Kidney epithelial cell (primary cell): ENCODE measurements at places on chromosomes 12 and 14. TPM values are rescaled to one million over a fixed set of nuclear protein-coding genes. Genes with fewer than 3 reads are reported as not detected.

DNA sequence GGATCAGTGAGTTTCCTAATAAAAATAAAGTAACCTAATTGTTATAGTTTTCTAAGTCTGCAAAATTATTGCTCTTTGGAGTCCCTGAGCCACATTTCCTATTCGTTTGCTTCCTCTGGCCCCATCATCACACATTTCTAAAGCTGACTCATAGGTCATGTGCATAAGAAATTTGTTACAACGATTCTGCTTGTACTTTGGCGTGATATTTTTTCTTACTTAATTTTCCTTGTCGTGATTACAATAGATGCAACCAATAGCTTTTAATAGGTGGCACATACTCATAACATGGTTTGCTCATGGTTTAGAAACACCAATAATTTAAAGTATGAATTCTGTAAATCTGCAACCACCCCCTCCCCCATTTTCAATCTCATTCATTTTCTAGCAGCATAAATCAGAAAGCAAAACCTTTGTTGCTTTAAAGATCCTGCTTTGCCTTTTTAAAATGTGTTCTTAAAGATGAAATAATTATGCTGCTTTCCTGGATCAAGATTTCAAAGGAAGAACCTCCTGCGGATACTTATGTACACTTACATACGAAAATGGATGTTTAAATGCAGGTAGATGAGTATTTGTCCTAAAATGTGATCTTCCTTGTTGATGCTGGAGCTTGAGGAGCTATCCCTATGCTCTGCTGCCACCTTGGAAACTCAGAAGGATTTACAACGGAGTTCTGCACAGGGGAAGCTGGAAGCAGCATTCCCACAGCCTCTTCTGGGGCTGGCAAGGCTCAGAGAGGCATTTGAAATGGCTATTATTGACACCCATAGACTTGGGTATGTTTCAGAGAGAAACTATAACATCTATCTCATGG, 1.7 kb upstream of the FLRT2 start:
- DNase-seq = peak; percentile 62

LUM gene
- total RNA-seq = 0.67 and 1.5 TPM in 2 replicates

DNA sequence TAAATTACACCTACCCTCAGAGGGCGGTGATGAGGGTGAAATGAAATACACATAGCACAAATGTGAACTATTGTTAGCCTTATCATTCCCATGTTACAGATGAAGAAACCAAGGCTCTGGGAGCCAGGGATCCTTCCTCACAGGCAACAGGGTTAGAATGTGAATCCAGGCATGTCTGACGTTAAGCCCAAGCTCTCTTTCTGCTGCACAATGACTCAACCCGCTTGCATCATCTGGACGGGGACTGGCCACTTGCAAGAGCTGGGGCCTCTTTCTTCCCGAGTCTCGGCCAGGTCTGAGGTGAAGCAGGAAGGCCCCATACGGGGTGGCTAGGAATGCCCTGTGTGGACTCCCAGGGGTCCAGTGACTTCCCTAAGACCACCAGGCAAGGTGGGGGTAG, 105.2 kb downstream of the RBM19 start:
- peak; percentile 62 for DNase-seq

SERPINA1 gene
- 18.1 and 23.2 TPM in 2 replicates for total RNA-seq

DNA sequence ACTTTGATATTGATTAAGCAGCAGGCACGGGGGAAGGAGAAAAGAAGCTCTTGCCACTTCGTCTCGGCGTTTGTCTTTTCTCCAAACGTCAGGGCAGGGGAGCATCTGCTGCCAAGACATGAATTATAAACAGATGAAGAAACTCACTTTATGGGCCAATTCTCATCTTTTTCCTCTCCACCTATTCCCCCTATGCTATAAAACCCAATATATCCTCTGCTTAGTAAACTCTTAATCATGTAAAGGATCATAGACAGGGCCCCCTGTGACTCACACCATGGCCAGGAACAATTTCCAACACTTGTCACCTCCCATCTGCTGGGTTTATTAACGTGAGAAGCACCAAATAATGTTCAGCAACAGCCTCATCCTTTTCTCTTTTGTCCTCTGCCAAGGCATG, 1092.1 kb upstream of the TMEM132C start:
- no peak for DNase-seq

GRCh38 chr12:53939141-53940108, 794 bp downstream of the HOXC13 start:
- no peak for DNase-seq

RHOJ gene
- total RNA-seq = 0.21 and 0.54 TPM in 2 replicates

SPX gene
- total RNA-seq = 7.5 and 9.4 TPM in 2 replicates

DNA sequence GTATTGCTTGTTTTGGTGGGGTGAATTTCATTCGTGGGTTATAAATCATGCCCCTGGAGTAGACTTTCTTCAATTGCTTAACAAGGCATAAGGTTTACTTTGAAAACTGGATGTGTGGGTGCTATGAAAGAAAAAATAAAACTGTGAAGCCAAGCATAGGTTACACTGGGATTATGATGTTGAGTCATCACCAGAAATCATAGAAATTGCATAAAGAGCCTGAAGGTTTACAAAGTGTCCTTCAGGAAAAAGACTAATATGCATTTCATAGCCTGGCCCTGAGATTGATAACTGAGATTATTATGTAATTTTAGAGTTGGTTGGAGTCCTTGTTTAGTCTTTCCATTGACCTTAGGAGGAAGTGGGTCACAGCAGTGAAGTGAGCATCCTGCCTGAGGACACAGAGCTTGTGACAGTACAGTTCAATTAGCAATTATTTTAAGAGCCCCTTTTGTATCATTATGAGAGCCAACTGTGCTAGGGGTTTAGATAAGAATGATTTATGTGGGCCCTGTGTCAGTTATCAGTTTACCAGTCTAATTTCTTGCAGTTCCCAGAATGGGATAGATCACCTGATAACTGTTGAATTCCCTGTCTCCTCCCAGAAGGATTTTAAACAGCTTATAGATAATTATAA, 13.6 kb downstream of the LRRK2 start:
- DNase-seq = no peak

RDH12 gene
- 0.34 TPM in 1 of 2 replicates, not detected in the other for total RNA-seq

WNT5B gene
- 26.4 and 28.5 TPM in 2 replicates for total RNA-seq

DNA sequence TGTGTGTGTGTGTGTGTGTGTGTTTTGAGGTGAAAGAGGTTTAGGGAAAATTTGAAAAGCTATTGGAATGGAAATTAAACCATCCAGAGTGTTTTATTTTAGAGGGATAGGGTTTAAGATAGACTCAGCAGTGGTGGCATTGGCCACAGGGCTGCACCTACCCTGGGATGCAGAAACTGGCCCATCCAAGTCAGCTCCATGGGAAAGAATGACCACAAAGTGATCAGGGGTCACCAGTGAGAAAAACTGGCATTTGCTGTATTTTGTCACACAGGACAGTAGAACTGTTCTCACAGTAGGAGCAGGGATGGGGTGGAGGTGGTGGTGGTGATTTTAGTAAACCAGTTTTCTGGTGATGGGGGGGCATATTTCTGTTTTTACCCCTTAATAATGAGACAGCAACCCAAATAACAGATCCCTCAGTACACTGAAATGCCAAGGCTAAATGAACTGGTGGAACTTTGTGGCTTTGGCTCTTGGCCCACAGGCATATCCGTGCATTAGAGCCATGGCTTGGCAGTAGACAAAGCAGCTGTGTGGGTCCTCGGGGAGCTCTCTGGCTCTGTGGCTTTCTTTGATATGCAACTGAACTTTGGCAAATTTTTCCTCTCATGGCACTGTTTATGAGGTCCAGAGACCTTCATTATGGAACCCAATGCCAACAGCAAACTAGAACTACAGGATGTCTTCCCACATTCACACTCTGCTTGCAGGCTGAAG, 348.3 kb downstream of the ZFP36L1 start:
- no peak for DNase-seq

DNA sequence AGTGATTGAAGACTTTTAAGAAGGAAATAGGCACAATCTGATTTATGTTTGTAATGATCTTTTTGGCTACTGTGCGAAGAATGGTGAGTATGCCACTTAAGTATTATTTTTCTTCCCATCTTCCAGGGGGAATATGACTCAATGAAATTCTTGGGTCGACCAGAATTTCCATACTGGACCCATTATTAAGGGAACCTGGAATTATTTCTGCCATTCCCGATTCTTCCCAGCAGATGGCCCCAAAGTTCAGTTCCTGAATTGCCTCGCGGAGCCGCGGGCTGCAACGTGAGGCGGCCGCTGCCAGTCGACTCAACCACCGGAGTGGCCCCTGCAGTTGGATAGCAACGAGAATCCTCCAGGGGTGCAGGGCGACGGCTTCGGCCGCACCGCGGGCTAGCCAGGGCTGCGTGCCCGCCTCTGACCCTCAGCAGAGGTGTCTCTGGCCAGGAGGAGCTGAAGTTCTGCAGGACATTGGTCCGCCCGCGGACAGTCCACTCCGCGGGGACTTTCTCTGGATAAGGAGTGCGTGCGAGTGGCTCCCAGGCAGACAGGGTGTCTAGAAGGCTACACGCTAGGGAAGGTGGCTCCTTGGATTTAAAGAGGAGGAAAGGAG, 628 bp upstream of the TSHR start:
- DNase-seq = no peak

FAM161B gene
- 4.8 and 5.5 TPM in 2 replicates for total RNA-seq

DNA sequence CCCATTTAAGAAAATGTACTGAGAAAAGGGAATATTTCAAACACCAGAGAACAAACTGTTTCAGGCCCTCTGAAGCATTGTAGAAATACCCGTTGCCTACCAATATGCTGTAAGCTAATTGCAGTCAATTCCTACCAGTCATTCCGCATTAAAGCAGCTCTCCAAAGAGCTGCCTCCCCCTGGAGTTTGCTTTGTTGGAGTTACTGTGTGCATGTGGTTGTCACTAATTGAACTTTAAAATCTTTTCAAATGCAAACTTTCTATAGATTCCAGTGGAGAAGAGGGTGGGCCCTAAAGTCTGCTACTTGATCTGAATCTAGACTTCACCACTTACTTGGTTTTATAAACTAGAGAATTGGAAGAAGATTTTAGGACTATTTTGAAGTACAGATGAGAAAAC, 112.7 kb downstream of the PLXNC1 start:
- no peak for DNase-seq

MOAP1 gene
- 26.1 and 26.2 TPM in 2 replicates for total RNA-seq

DNA sequence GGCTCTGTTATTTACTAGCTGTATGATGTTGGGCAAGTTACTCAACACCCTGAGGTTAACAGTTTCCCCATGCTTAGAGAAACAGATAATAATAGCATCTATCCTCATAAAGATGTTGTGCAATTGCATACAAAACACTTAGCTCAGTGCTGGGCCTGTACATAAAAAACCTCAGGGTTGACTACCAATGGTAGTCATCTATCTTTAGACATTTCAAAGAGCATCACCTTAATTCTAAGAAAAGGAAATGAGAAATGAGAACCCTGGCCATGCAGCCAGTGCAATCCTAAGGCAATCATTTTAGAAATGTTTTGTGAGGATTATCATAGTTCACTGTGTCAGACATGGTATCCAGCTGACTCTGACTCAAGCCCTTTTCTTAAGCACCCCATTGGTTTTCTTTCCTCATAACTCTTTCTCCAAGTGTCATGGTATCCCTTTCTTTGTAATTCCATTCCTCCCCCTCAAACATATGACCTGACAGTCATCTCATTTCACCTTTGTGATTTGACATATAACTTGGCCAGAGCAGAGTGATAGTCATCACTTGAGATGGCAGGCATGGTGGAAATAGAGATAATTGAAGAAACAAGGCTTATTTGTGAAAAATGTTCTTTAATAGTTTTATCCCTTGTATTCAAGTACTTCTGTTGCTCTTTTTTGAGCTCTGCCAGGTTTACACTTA, 29.5 kb upstream of the OSBPL8 start:
- no peak for DNase-seq
